EL (cell line): ENCODE measurements at places on chromosomes 7 and 10.

GRCh38 chr10:116602648-116603400, 12.1 kb downstream of the PNLIPRP1 start:
- no peak for DNase-seq

DNA sequence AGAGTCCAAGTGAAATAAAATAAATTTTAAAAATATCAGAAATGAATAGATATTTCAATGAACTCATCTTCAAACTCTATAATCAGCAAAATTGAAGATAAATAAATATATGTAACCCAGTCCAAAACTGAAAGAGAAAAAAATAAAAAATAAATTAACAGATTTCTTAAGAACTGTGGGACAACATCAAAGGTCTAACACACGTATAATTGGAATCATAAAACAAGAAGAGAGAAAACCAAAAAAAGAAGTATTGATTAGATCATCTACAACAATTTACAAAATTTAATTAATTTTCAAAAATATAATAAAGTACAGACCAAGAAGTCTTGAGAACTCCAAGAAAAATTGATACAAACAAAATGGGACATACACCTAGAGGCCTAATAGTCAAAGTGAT, 625.8 kb upstream of the SORCS1 start:
- DNase-seq: no peak

DNA sequence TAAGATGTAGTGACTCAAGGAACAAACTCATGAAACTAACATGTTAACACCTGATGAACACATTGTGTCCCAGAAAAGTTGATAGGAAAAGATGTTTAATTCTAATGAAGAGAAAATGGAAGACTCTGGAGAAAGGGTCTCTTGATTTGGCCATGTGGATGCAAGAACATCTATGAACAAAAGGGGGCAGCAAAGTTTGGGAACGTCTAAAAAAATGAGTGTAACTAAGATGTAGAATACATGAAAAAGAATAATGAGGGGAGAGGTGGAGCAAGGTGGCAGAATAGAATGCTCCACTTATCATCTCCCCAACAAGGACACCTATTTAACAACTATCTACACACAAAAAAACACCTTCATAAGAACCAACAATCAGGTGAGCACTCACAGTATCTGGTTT, 805.1 kb downstream of the TNS3 start:
- DNase-seq: peak; percentile 35

DNA sequence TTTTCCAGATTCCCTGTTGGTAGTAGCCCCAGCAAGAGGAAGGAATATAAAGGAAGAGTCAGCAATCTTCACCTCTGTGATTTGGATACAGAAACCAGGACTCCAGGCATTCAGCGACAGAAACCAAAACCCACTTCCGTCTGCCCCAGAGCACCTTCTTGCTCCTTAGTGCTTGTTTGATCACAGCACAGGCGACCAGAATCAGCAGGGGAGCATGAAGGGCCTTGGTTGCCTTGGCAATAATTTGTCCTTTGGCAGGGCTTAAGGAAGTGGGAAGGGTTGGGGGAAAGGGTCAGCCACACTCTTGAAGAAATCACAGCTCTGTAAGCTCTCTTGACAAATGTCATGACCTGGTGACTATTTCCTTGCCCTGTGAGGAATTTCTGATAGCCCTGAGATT, 379.6 kb downstream of the OTUD1 start:
- DNase-seq: no peak

DNA sequence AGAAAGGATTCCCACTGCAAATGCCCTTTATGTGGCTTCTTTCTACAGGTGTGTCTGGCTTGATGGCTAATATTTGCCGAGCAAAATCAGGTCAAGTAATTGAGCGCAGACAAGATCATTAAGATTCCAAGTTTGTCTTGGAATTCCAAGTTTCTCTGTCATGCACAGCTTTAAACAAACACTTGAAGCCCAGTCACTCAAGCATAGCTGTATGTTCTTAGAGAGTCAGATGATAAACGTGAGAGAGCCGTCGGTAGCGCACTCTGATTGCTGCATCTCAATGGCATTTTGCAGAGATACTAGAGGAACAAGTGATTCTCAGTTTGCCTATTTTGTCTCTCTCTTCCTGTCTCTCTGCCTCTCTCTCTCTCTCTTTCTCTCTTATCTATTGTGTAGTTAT, 658 bp downstream of the DMBT1 start:
- DNase-seq: peak; percentile 12
